Activated CD8-positive, alpha-beta memory T cell treated with anti-CD3 and anti-CD28 coated beads for 24 hours (primary cell): ENCODE measurements at places on chromosomes 16 and 17.
A peak's percentile ranks its signal among the peaks of the same experiment; 100 is the strongest.

DNA sequence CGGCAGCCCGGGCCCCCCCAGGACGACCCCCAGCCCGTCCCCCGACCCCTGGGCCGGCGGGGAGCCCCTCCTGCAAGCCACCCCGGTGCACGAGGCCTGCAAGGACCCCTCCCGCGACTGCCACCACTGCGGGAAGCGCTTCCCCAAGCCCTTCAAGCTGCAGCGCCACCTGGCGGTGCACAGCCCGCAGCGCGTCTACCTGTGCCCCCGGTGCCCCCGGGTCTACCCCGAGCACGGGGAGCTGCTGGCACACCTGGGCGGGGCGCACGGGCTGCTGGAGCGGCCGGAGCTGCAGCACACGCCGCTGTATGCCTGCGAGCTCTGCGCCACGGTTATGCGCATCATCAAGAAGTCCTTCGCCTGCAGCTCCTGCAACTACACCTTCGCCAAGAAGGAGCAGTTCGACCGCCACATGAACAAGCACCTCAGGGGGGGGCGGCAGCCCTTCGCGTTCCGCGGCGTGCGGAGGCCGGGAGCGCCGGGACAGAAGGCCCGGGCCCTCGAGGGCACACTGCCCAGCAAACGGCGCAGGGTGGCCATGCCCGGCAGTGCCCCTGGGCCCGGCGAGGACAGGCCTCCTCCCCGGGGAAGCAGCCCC, 15.6 kb upstream of the ZFPM1 start:
- DNase-seq, result peak; percentile 89

GRCh38 chr17:48642843-48643696, 16.9 kb upstream of the HOXB9 start:
- DNase-seq, result no peak

DNA sequence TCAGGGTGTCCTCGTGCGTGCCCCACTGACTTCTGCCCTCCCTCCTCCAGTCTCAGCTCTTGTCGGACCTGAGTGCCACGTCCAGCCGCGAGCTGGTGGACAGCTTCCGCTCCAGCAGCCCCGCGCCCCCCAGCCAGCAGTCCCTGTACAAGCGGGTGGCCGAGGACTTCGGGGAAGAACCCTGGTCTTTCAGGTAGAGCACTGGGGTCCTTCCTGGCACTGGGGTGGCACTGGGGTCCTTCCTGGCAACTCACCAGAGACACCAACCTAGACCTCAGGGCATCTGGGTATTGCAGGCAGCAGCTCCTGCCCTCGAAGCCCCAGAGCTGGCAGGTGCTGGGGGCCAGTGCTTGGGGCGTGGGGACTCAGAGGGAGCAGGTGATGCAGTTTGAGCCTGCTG, 25.0 kb downstream of the SGSH start:
- no peak for DNase-seq

DNA sequence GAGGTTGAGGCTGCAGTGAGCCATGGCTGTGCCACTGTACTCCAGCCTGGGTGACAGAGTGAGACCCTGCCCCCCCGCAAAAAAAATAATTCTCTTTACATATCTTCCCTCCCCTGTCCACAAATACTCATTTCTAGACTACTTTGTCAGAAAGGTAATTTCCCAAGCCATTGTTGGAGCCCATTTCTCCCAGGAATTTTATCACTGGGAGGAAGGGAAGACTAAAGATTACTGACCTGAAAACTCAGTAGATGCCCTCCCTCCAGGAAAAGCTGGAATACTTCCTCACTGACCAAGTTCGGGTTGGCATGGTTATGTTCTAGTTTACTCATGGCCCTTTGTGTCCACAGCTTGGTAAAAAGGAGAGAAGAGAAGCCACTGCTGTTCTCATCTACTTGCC, 4.1 kb downstream of the CALCOCO2 start:
- no peak for DNase-seq

GRCh38 chr17:7982666-7983065, 19.7 kb upstream of the GUCY2D start:
- DNase-seq, result no peak

DNA sequence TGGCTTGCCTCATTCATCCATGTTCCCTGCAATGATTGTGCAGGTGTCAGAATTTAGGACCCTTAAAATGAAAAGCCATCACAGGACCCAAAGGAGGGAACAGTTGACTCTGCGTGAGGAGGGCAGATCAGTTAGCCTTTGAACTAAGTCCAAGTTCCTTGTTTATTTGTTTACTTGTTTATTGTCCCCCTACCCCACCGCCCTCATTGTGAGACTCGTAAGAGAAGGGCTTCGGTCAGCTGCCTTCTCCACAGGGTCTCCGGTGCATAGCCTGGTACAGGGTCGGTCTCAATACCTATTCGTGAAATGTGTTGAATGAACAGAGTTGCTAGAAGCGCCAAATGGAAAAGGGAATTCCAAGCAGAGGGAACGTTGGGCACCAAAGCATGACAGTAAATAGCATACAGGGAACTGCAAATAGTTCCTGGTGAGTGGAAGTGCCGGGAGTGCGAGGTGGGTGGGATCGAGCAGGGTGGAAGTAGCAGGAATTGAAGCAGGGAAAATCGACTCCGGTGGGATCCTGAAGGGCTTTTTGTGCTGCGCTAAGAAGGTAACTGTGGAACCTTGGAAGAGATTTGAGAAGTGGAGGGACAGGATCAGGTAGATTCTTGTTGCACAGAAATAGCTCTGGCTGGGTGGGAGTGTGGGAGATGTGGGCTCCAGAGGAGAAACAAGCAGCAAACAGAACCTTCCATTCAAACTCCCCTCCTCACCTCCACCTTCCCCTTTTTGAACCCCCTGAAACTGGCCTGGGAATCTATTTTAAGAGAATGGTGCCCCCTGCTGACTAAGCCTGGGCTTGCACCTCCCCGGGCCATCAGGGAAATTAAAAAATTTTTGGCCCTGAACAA, 12.7 kb downstream of the SLC35B1 start:
- DNase-seq, result peak; percentile 92

- DNase-seq, result peak; percentile 68
Measured at GRCh38 chr17:2023256-2023655, 1.9 kb downstream of the RTN4RL1 start.

GRCh38 chr17:48671697-48672171, 45.6 kb upstream of the HOXB9 start:
- DNase-seq, result peak; percentile 87

- DNase-seq, result no peak
Measured at GRCh38 chr16:1487395-1488053, 1.2 kb downstream of the PTX4 start.

GRCh38 chr17:2259769-2260536, 43.6 kb downstream of the SMG6 start:
- DNase-seq, result peak; percentile 87

DNA sequence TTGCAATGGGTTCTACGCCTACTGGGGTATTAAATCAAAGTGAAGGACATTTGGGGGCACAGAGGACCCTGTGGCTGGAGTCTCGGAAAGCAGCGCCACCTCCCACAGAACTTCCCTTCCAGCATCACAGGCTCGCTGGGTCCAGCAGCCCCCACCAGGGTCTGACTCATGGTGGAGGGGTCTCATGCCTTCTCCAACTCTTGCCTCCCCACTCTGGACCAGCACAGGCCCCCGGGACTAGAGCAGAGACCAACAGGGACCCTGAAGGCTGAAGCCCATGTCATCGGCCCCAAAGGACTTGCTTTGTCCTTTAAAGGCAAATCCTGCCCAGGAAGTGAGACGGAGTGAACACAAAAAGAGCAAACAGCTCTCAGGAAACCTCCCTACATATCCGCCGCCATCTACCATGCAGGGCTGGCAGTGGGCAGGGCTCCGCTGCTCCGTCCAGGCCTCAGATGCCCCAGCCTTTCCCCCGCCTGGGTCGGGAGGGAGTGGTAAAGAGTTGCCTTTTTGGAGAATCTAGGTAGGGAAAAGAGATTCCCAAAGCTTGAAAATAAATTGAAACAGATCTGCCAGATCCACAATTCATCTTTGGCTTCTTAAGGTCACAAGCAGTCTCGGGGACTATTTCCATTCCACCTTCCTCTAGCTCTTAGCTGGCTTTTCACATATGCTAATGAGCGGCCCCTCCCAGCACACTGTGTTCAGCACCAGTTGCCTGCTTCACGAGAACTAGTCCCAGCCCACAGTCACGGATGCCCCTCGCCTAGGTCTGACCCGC, 2.1 kb upstream of the GPRC5C start:
- no peak for DNase-seq

GRCh38 chr16:87806641-87807546, 41.1 kb upstream of the KLHDC4 start:
- DNase-seq, result peak; percentile 84

- no peak for DNase-seq
Measured at GRCh38 chr17:68507576-68507975, 4.7 kb upstream of the PRKAR1A start.

- DNase-seq, result no peak
Measured at GRCh38 chr17:79027274-79027924, 3.4 kb downstream of the C1QTNF1 start.
